ENCODE measurements at places on chromosomes 6 and 20.
A peak's percentile ranks its signal among the peaks of the same experiment; 100 is the strongest.

GRCh38 chr6:37496951-37497885, 2.5 kb downstream of the CCDC167 start:
- DNase-seq, result no peak

DNA sequence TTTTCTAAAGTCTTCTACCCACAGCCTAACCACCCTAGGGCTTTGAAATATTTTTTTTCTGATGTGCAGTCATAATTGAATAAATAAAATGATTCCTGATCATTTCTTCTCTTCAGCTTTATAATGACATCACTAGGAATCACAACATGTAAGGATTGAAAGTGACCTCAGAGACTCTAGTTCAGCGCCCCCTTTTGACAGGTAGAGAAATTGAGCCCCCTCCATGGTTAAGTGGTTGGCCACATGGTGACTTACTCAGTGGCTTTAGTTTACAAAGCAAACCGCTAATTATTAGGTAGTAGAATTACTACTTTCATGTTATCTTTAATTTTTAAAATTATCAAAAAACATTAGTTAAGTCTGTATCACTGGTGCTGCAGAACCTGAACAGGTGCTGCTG, 13.3 kb upstream of the SLC2A12 start:
- DNase-seq, result no peak

DNA sequence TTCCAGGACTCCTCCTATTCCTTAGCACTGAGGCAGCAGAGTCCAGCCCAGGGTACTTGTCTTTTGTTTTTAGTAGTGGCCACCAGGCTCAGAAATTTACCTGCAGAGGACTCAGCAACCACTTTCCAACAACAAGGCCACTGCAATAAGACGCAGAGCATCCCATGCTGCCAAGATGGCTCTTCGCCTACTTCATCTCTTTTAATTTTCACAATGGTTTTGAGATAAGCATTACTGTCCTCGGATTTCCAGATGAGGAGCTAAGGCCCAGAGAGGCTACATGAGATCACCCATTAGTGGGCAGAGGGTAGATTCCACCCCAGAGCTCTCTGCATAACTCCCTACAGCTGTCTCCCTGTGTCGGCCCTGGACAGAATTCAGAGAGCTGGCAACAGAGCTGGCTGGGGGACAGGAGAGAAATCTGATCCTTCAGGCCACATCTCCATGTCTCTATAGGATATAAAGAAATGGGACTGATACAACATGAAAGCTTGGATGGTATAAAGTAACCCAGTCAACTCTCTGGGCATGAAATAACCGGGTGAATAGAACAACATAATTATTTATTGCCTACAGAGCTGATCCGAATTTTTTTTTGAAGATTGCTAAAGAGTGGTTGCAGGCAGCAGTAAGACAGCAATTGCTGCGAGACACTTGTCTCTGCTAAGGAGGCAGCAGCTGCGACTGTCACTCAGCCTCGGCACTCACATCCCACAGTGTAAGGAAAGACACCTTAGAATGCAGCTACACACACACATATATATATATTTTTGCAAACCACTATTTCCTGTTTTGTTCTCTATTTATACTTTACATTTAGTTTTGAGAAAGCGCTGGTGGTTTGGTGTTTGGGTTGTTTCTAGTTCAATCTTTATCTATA, 37.2 kb downstream of the SCML4 start:
- DNase-seq, result no peak

DNA sequence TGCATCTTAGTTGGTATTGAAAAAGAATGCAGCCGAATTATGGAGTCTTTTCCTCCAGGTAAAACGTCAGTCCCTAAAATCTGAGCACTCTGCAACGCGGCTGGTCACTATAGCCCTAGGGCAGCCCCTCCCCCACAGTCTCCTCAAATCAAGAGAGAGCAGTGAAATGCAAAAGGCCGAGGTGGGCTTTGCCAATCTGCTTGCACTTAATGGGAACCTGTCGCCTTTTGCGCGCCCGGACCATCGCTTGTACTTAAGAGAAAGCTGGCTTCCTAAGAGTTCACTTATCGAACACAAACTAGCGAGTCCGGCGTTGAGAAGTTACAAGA, 447 bp downstream of the MCM3 start:
- DNase-seq, result peak; percentile 27

DNA sequence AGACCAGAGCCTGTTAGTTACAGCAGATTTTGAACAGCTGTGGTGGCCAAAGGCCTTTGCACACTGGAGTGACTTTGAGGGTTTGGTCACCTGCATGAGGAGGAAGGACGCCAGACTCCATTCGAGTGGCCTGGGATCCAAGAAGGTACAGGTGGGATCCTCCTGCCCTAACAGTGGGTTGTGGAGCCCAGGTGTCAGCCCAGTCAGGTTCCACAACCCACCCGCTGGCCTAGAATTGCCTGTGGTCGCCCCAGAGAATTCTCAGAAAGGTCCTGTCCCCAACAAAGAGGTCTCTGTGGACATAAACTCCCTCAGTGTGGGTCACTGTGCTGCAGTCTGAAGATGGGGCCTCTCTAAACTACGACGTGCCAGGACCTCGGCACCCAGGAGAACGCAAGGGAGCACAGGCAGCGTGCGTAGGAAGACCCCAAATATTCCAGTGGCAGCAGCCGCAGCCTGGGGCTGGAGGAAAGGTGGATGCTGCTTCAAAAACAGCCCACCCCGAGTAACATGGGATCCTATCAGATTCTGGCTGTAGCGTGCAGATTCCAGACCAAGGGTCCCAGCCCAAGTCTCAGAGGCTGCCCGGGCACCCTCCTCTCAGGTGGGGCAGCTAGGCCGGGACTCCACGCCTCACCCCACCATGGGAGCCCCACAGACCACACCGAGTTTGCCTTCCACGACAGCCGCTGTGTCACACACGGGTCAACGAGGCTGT, 16.0 kb downstream of the ACSS1 start:
- no peak for DNase-seq

GRCh38 chr20:37703035-37703845, 9.4 kb downstream of the CTNNBL1 start:
- no peak for DNase-seq

DNA sequence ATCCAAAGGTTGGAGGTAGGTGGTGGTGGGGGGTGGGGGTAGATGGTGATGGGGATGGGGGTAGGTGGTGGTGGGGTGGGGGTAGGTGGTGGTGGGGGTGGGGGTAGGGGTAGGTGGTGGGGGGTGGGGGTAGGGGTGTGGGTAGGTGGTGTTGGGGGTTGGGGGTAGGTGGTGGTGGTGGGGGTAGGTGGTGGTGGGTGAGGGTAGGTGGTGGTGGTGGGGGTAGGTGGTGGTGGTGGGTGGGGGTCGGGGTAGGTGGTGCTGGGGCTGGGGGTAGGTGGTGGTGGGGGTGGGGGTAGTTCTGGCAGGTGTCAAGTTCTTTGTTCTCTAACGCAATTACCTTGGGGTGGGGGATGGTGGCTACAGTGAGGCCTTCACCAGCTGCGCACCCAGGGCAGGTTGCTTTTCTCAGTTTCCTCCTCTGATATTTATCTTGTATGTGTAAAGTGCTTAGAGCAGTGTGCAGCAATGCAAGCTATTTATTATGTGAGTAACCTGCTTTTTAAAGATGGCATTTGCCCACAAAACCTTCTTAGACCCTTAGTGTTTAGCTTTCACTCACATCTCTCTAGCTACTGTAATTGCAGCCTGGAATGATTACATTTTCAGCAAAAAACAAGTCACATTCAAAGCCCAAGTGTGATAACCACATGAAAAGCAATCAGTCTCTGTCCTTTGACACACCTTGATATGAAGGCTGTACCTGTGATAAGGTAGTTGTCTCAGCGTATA, 8.2 kb upstream of the CCDC167 start:
- no peak for DNase-seq

DNA sequence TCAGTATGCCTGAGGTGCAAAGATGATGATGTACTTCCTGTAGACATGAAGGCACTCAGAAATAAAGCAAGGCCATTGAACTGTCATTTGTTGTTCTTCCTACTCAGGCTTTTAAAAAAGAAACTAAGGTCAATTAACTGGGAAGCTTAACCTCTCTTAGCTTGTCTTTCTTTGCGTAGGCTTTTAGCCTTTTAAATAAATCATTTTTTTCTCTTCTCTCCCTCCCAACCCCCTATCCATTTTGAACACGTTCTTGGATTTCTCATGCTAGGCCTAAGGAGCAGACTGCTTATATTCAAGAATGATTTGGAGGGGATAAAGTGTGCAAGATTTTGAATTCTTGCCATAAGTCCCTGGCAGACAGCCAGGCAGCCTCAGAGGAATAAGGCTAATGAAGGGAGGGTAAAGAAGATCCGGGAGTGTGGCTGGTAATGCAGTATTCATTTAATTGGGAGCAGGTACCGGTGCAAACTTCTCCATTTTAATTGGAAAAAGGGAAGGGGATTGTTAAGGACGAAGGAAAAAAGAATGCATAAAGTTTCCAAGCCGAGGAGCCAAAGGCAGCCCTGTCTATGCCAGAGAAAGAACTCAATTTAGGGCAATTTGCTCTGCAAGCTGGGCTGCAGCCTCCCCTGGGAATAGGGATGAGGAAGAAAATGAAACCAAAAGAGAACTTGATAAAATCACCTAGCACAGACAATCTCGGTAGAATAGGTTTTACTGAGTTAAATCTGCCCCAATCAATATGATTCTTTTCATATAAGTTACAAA, 343.8 kb upstream of the MMS22L start:
- DNase-seq, result no peak

- peak; percentile 86 for DNase-seq
Observed at GRCh38 chr6:14743474-14744211, 502.2 kb upstream of the JARID2 start.

GRCh38 chr6:87628424-87628823, 38.5 kb downstream of the ORC3 start:
- no peak for DNase-seq

DNA sequence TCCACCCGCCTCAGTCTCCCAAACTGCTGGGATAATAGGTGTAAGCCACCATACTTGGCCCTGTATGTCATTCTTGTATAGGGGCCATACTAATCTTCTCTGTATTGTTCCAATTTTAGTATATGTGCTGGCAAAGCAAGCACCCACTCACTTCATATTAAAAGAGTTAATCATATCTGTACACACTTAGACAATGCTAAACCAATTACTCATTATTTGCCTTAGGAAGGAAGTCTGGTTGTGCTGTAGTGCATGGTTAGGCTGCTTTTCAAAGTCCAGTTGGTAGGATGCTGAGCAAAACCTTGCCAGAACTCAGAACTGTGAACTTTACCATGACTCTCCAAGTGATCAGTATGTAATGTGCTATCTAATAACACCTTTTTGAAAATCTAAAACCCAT, 88.6 kb downstream of the LIN28B start:
- no peak for DNase-seq

- no peak for DNase-seq
Observed at GRCh38 chr20:11394145-11394833, 523.4 kb upstream of the BTBD3 start.

GRCh38 chr6:108133594-108134179, 32.1 kb upstream of the NR2E1 start:
- DNase-seq, result peak; percentile 75

DNA sequence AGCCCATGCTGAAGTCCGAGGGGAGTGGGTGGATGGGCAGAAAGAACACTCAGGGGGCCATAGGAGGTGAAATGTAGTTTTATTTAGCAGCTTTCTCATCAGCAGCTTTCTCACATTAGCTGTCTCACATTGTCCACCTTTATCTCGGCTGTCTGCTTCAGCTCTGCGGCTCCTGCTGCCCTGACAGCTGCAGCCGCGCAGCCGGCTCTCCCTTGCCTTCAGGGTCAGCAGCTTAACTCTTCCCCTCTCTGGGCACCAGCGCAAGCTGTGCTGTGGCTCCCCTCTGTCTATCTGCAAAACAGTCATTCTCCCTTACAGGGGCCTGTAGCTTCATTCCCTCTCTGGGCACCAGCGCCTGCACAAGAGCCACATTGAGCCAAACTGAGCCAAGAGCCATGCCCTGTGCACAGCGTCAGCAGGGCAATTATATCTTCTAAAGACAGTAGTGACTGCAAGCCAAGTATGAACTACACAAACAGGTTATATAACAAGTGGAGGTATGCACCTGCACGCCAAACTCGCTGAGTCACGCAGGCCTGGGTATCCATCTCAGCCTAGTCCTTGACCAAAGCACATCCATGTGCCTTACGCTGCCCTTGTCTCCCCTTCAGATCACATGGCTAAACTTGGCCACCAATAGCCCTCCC, 198.8 kb downstream of the EYA2 start:
- DNase-seq, result no peak

DNA sequence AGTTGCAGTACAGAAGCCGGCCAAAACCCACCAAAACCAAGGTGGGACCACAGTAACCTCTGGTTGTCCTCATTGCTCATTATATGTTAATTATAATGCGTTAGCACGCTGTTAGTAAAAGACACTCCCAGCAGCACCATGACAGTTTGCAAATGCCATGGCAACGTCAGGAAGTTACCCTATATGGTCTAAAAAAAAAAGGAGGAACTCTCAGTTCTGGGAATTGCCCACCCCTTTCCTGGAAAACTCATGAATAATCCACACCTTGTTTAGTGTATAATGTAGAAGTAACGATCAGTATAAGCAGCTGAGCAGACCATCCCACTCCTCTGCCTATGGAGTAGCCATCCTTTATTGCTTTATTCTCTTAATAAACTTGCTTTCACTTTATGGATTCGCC, 148.6 kb upstream of the EXOC2 start:
- DNase-seq, result no peak

DNA sequence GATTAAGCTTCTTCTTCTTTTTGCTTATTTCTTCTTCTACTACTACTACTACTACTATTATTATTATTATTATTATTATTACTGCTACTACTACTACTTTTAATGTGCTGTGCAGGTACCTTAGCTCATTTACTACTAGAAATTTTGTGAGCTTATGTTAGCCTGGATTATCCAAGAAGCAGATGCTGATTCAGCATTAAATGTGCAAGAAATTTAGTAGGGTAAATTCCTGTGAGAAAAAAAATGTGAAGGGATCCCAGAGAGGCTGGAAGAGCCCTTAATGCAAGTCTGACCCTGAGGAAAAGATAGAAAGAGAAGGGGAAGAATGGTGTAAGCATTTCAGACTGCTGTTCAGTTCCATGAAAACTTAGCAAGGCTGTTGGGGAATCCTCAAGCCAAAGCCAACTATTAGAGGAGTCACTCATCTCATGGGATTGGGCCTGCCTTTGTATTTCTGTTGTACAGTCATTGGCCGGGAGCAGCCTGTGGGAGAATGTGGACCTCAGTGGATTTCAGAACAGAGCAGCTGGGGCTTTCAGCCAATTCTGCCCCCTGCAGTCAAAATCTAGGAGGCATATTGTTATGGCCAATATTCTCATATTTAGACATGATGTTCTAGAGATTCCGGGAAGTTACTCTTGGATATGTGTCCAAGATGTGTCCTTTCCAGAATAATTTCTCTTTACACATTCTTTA, 37.2 kb upstream of the TSPYL1 start:
- no peak for DNase-seq

DNA sequence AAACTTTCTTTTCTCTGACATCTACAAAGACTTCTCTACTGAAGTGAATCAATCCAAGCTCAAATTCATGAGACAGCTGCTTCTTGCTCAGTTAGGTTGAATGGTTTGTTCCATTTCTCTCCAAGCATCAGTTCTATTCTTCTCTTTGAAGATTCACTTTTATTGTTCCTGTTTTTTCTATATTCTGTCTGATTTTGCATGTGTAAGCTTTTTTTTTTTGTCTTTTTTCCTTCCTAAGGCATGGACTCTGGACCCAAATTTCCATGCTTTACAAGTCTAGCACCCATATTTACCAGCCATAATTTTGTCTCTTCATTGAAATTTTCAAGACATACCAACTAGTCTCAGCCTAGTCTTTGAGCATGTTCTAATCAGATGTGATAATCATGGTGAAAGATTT, 25.9 kb upstream of the STXBP5 start:
- no peak for DNase-seq

GRCh38 chr6:134358320-134358719, 40.4 kb upstream of the SGK1 start:
- DNase-seq, result no peak

- peak; percentile 44 for DNase-seq
Observed at GRCh38 chr6:13500264-13500663, 12.9 kb upstream of the GFOD1 start.
